ENCODE measurements at places on chromosomes 16 and 17. TPM values are rescaled to one million over a fixed set of nuclear protein-coding genes. Genes with fewer than 3 reads are reported as not detected.

P2RX5 gene
- total RNA-seq: not detected

ZSCAN10 gene
- total RNA-seq: not detected

C17orf50 gene
- total RNA-seq: not detected

ADORA2B gene
- total RNA-seq: 19.5 TPM

C16orf89 gene
- not detected for total RNA-seq
